Left ventricle myocardium superior (tissue), 1 donor: ENCODE measurements at places on chromosomes 1 and 21. TPM values are rescaled to one million over a fixed set of nuclear protein-coding genes. Genes with fewer than 3 reads are reported as not detected.

The SLC45A1 gene
- 2.0 TPM for total RNA-seq

- no peak for DNase-seq
These were observed 46.3 kb downstream of the DOP1B start for GRCh38 chr21:36202726-36203602.

GRCh38 chr1:168273575-168273974 is 7.1 kb upstream of the TBX19 start:
- no peak for DNase-seq

DNA sequence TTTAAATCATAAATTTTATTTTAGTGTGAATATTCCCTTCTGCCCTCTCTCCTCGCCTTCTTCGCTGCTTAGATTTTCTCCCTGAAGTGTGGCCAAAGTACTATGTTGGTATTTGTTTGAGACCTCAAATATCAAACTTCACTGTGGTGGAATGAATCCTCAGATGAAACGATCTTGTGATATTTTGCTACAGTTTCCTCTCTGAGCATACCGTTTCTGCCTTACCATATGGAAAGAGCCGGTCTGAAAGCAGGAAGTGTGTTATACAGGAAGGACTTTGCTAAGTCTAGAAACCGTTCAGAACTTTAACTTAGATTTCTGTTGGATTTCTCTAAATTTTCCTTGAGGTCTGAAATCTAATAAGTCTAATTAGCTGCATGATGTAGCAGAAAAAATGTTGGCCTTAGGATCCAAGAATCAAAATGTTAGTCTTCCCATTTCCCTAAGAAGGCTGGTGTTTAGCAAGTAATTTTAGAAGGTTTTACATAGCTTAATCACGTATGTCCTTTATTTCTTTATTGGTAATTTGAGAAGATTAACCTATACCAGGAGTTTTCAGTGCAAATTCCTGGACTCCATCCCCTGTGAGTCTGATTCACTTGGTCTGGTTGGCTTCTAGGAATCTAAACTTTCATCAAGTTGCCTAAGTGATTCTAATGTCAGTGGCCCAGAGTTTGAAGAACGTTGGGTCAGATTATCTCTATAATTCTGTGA is 30.7 kb downstream of the SDCCAG8 start:
- DNase-seq, result no peak

GRCh38 chr1:158311066-158311465 is 20.3 kb downstream of the CD1B start:
- no peak for DNase-seq

GRCh38 chr1:231571904-231572303 is 43.4 kb downstream of the TSNAX start:
- DNase-seq, result no peak

- no peak for DNase-seq
These were observed 58.6 kb upstream of the CD34 start for GRCh38 chr1:207969528-207969927.

DNA sequence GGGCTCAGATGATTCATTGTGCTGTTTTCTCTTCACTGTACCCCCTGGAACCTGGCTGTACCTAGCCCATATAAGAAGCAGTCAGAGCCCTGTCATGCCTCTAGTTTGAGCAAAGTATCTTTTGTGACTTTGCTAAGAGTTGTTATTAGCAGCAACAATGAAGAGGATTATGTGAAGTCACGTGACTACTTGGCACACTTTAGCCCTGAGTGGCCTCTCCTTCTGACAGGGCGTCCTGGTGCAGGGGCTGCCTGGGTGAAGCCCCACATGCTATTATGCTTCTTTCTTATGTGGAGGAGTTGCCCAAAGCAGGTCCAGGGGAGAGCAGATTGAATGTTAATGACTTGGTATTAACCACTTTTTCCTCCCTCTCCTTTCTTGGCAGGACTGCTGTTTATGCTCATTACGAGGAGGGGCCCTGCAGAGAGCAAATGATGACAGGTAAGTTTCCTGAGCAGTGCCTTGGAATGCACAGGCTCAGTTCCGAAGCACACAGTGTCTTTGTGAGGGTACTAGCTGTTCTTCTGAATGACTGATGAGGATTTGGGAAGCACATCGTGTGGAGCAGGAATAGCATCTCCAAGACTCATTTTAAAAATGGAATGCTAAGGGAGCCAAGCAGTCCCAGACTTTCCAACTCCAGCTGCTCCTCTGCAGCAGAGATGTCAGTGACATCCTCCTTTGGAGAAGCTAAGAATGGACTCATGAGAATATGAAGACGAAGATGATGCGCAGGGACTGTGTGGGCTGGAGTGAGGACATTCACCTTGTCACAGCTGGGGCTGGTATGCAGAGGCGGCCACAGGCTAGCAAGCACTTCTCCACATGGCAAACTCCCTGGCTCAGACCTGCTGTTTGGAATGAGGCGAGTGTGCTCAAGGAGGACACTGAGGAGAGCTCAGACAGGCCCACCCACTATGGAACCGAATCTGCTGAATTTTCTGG is 15.2 kb upstream of the ST3GAL3 start:
- DNase-seq, result no peak

GRCh38 chr1:7595336-7595735 is 175.8 kb upstream of the VAMP3 start:
- DNase-seq, result no peak

DNA sequence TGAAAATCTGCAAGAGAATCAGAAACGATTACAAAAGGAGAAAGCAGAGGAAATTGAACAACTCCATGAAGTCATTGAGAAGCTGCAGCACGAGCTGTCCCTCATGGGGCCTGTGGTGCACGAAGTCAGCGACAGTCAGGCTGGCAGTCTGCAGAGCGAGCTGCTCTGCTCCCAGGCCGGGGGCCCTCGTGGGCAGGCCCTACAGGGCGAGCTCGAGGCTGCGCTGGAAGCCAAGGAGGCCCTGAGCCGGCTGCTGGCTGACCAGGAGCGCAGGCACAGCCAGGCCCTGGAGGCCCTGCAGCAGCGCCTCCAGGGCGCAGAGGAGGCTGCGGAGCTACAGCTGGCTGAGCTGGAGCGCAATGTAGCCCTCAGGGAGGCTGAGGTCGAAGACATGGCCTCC is 47.5 kb upstream of the DIP2A start:
- DNase-seq, result peak; percentile 20

- DNase-seq, result no peak
These were observed 70.7 kb upstream of the PDC start for GRCh38 chr1:186531561-186532165.

DNA sequence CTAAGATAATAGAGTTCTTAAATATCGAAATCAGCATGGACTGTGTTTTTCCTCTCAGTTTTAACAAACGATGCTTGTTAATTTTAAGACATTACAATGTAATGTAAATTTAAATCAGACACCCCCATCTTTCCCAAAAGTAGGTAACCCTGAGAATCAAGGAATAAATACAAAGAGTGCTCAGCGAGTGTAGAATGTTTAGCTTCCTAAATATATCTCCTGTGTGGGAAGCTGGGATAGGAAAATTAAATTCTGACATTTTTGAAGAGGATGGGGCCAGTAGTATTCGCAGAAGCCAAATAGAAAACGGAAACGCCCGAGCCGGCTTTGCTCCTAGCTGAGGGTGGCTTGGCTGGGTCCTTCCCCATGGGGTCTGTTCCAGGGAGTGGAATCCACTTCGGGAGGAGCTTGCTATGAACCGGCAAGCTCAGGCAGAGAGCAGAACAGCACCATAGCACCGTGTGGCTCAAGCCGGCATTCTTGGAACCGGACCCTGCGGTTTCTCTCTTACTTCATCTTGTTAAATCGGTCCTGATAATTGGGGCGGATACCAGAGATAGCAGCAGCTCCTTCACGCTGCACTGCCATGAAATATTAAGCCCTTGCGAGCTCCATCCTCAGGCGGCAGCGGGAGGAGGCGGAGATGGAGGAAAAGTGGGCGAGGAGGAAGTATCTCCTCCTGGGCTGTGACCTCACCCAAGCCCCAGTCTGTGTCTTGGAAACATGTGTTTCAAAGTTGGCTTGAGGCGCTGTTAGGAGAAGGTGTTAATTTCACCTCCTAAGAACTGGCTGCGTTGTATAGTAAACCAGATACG is 24.9 kb downstream of the MAP3K7CL start:
- DNase-seq, result peak; percentile 73

GRCh38 chr1:180527101-180527669 is 24.8 kb upstream of the ACBD6 start:
- DNase-seq, result no peak

The USF1 gene
- 30.3 TPM for total RNA-seq

The GFI1 gene
- 0.30 TPM for total RNA-seq

DNA sequence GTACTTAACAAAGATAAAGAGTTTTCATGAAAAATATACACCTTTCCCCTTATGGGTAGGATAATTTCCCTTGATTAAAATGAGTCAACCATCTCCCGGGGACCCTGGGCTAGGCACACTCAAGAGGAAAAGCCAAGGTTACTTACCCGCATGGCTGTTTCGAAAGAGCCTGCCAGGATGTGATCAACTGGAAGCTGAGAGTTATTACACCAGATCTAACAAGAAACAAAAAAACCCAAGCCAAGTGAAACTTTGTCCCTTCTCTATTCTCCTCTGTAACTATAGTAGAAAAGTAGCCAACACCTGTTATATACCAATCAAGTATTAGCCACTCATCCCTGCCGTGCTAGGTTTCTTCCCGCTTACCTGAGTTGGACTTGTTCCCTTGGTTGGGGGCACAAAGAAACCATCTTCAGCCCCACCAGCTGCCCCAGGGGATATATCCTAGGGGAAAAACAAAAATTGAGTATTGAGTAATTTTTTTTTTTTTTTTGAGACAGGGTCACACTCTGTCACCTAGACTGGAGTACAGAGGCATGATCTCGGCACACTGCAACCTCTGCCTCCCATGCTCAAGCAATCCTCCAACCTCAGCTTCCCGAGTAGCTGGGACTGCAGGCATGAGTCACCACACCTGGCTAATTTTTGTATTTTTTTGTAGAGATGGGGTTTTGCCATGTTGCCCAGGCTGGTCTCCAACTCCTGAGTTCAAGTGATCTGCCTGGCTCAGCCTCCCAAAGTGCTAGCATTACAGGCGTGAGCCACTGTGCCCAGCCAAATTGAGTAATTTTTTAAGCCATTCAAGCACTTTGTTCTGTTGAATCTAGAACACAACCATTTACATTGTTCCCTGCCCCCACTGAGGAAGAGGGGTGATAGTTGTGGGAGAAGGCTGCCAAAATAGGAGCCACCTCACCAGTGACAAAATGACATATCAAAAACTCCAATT is 8.4 kb upstream of the PEX19 start:
- DNase-seq, result no peak

The MIXL1 gene
- total RNA-seq, result not detected

The WNT2B gene
- 2.0 TPM for total RNA-seq

- no peak for DNase-seq
These were observed 4.7 kb upstream of the STK40 start for GRCh38 chr1:36390411-36390810.

- DNase-seq, result no peak
These were observed 15.5 kb downstream of the DIPK1A start for GRCh38 chr1:92945748-92946270.

DNA sequence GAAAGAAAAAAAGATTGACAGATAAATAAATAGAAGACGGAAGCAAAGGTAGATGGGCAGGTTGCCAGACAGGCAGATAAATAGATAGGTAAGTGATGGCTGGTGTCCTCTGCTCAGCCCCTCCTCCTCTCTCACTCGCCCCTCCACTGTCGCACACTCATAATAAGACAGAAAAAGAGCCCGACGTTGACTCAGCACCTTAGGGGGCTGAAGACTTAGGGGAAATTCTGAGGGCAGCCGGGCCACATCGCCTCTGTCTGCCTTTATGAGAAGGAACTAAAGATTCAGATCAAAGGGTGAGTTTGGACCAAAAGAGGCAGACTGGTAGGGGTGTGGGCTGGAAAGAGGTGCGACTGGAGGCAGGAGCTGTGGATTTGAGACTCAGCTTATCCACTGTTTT is 158.1 kb upstream of the IGSF21 start:
- no peak for DNase-seq

DNA sequence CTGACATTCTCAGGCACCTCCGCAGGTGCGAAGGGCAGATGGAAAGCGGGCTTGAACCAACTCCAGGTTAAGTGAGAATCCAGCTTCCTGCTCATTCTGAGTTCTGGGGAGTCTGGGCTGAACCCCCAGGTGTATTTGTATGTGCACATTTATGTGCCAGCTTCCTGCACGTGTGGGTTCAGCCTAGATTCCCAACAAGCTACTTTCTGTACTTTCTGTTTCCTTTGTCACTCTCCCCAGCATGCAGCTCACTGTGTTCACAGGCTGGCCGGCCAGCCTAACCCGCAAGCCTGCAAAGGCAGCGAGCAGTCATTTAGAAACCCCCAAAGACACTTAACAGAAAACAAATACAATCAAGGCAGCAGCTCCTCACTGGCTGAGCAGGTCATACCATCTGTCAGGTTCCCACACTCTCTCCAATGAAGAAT is 1.3 kb upstream of the IL19 start:
- DNase-seq, result no peak

The FCRL6 gene
- 0.82 TPM for total RNA-seq

DNA sequence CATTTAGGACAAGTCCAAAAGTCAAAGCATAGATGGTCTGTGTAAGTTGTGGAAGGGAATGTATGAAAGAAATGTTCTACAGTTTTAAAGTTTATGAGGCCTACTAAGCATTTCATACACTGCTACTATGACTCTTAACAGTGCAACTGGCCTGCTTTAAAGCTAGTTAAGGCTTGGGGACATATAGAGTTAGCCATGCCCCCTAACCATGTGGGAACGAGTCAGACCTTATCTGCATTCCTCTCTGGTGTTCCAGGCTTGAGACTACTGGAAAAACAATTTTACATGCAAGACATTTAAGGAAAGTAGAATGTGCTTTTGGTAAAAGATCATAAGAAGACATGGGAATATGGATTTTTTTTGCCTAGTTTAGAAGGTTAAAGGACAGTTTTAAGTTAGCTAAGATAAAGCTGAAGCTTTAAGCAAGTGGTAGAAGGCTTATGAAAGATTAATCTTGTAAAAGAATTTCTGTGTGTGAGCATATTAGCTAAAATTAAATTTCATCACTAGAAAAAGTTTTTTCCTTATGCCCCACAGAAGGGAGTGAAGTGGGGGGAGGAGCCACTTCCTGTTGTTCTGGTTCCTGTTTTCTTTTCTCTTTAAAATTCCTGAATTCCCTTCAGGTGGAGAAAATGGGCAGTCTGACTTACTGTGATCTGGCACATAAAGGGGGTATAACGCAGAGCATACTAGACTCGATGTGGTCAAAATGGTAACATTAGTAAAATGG is 8.9 kb upstream of the CD48 start:
- DNase-seq, result no peak
